ENCODE measurements at places on chromosomes 1 and 21.
A peak's percentile ranks its signal among the peaks of the same experiment; 100 is the strongest.

DNA sequence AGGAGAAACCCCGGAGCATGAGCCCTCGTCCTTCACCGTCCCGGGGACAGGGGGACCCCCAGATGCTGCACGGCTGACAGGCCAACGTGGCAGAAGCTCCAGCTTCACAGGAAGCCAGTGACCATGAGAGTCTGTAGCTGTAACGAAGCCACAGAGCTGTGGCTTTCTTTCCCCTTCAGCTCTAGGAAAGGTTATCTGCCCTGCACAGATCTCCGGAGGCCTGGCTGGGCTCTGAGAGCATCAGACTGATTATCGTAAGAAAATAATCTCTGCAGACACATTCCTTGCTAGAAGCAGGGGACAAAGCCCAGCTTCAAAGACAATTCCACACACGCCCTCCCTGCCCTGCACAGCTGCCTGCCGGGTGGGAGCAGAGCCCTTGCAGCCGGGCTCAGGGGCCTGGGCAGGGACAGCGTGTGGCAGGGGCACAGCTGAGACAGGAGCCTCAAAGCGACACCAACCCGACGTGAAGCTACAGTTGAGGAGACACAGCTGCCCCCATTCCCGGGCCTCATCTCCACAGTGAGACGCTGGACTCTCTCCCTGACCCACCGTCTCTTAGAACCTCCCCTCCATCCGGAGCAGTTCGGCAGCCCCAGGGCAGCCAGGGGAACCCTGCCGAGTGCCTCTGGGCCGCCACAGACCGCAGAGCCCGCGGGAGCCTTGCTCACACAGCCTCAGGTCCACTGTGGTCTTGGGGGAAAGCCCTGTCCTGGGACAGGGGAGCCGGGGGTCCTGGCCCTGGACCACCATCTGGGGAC is 30.6 kb downstream of the POFUT2 start:
- DNase-seq, result peak; percentile 69

DNA sequence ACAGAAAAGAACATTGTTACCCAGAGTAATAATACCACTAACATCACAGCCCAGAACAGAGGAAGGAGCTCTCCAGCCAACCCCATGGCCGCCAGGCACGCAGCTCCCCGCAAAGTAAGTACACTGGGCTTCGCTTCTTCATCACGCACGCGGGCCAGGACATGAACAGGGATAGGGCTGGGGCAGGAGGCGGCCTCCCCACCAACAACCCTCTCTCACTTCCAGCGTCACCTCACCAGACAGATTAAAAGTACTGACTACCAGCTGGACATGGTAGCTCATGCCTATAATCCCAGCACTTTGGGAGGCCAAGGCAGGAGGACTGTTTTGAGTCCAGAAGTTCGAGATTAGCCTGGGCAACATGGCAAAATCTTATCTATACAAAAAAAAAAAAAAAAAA is 78.3 kb downstream of the NPHP4 start:
- peak; percentile 60 for DNase-seq

GRCh38 chr1:104315823-104316222 is 566.1 kb downstream of the AMY1C start:
- DNase-seq, result no peak

DNA sequence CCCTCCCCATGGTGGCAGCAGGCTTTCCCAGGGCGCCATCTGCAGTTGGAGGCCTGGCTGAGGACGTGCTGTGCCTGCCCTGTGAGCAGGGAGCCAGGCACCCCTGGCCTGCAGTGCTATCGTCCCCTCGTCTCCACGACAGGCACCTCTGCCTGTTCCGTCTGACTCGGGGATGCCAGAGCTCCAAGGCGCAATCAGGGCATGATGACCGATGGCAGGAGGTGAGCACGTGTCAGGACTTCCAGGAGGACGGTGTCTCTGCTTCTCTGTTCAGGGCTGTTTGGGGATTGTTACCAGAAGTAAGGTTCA is 125.2 kb downstream of the PCBP3 start:
- no peak for DNase-seq

DNA sequence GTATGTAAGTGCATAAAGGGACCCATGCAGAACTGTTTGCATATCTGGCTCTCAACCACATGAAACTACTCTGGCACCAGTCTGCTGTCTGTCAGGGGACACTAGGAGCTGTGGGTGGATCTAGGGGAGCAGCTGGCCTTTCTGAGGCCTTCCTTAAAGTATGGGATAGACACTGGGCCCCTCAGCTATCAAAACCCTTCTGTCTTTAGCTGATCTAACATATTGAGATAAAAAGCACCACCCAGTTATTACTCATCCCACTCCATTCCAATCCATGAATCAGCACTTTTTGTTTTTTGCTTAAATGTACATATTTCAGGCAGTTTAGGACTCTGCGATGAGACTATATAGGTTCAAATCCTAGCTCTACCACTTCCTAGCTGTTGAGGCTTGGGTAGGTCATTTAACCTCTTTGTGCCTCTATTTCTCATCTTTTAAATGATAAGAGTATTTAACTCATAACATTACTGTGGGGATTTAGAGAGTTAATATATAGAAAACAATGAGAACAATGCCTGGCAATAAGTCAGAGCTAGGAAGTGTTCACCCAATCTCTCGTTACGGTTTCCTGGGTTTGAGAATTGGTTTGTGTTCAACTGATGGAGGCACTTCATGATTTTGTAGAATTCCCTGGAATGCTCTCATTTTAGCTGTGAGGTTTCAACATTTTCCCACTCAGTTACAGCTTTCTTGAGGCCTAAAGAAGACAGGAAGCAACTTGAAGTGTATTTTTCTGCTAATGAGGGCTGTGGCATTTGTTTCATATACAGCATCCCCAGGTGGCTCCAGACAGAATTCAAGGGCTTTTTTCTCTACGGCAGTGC is 68.9 kb downstream of the LRIG2 start:
- no peak for DNase-seq

GRCh38 chr1:105664495-105664894 is 1392.0 kb upstream of the PRMT6 start:
- no peak for DNase-seq
